Stimulated activated CD4-positive, alpha-beta T cell treated with anti-CD3 and anti-CD28 coated beads, Interleukin-2, amount 100 ng/mL, for 48 hours (primary cell): ENCODE measurements at places on chromosomes 4 and X.

GRCh38 chr4:100935090-100935489 is 412.2 kb downstream of the PPP3CA start:
- DNase-seq = no peak

- no peak for DNase-seq
Observed at GRCh38 chr4:67939195-67939594, 24.1 kb downstream of the TMPRSS11A start.

- no peak for DNase-seq
Observed at GRCh38 chr4:27692158-27692557, 831.5 kb downstream of the STIM2 start.

- DNase-seq = no peak
Observed at GRCh38 chrX:72307646-72308051, 1.9 kb upstream of the CITED1 start.
